CD4-positive, alpha-beta T cell treated with Interleukin-4 for 4 hours (primary cell): ENCODE measurements at places on chromosomes 12 and 14.

DNA sequence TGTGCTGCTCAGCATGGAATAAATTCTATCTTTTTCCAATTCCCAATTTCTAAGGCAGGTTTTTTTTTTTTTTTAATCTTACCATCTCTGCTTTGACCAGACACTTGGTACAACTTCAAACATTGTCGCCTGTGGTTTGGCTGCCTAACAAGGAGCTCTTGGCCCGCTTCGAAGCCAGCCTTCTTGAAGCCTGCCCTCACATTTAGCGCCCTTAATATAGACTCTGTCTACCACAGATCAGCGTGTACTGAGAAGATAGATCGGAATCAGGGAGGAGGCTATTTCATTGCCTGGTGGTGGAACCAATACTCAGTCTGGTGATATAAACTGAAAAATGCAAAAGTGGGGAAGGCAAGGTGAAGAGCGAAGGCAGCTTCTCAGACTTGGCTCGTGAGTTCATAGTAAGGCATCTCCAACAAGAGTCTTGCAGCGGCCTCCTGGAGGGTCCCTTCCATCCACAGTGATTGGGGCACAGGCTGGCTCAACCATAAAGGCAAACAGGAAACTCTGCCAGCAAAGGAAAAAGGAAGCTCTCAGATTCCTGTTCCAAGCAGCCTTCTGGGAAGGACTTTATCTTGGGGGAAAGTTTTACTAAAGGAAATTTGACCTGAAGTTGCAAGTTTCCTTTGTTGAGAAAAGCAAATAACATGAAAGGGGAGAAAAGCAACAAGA is 103.2 kb upstream of the BCL2L14 start:
- DNase-seq: no peak

DNA sequence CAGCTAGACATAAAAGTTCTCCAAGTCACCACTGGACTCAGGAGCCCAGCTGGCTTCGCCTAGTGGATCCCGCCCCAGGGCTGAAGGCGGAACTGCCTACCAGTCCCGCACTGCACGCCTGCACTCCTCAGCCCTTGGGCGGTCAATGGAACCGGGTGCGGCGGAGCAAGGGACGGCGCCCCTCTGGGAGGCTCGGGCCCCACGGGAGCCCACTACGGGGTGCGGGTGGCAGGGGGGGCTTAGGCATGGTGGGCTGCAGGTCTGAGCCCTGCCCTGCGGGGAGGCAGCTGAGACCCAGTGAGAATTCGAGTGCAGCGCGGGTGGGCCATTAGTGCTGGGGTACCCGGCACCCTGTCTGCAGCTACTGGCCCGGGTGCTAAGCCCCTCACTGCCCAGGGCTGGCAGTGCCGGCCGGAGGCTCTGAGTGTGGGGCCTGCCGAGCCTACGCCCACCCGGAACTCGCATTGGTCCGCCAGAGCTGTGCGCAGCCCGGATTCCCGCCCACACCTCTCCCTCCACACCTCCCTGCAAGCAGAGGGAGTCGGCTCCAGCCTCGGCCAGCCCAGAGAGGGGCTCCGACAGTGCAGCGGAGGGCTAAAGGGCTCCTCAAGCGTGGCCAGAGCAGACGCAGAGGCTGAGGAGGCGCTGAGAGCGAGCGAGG is 11.4 kb upstream of the G2E3 start:
- no peak for DNase-seq

DNA sequence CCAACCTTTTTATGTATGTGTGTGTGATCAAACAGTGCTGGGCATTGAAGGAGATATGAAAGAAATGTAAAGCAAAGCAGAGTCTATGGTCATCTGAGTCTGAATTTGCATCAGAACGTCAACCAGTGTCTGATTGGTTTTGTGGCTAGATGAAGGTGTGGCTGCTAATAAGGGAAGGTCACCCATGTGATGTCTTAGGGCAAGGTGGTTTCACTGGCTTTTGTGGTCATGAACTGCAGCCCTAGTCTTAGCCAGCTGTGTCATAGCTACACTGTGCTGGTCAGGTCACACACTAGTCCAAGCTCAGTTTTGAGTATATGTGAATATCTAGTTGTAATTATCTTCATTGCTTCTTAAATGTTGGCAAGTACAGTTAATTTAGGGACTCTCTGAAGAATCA is 105.8 kb downstream of the TGFB3 start:
- DNase-seq: no peak

GRCh38 chr12:41304526-41304925 is 116.4 kb downstream of the PDZRN4 start:
- DNase-seq: no peak

DNA sequence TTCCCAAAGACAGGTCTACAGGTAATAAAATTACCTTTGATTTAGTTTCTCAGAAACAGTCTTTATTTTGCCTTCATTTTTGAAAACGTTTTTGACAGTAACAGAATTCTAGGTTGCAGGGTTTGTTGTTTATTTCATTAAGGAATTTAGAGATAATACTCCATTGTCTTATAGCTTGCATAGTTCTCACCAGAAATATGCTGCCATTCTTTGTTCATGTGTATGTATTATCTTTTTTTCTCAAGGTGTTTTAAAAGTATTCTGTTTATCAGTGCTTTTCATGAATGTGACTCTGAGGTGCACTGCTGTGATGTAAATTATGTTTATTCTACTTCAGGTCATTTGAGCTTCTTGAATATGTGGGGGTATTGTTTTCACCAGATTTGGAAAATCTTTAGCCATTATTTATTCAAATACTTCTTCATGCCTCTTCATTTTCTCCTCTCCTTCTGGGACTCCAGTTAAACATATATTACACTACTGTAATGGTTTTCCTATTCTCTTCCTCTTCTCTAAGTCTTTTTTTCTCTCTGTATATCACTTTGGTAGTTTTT is 32.7 kb downstream of the ZNF605 start:
- DNase-seq: no peak

GRCh38 chr12:97452230-97452629 is 10.4 kb upstream of the RMST start:
- DNase-seq: no peak
